ENCODE measurements at places on chromosomes 2 and 18. TPM values are rescaled to one million over a fixed set of nuclear protein-coding genes. Genes with fewer than 3 reads are reported as not detected.
A peak's percentile ranks its signal among the peaks of the same experiment; 100 is the strongest.

RDH14 gene
- total RNA-seq = 26.6 TPM

CCDC85A gene
- not detected for total RNA-seq

MC4R gene
- total RNA-seq = not detected

SERPINB7 gene
- total RNA-seq = 3.0 TPM

EIPR1 gene
- 15.2 TPM for total RNA-seq

CHRND gene
- total RNA-seq = not detected

CIB4 gene
- total RNA-seq = not detected

FBLN7 gene
- total RNA-seq = 0.99 TPM

SERPINB10 gene
- not detected for total RNA-seq

DNA sequence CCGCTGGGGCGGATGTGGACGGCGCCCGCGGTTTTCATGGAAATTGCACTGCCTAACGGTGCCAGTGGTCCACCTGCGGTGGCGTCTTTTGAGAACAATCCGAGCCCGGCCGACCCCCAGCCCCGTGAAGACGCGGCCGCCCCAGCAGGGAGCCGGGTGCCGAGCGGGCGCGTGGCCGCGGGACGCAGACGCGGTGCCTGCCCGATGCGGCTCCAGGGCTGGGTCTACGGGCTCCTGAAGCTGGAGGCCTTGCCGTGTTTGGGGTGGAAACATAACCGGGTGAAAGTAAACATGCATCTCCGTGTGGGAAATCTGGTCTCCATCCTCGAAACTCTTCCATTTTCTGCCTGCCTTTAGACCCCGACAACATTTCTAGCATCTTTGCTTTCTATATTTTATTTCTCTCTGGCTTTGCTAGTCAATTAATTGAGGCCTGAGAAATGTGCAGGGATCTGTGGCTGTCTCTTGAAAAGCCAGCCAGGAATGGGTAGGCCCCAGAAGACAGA, 572 bp downstream of the INPP4A start:
- peak overlapping the region; percentile 68 for H3K27ac ChIP-seq
- H3K27me3 ChIP-seq = no peaks in the 10 kb centered on the region

- H3K27ac ChIP-seq = no peak overlapping the region
- no peaks in the 10 kb centered on the region for H3K27me3 ChIP-seq
- H3K36me3 ChIP-seq = no peaks in the 10 kb centered on the region
- DNase-seq = peak; percentile 52
- H3K4me3 ChIP-seq = no peak overlapping the region
- H3K4me1 ChIP-seq = no peaks in the 10 kb centered on the region
These were observed 120.4 kb downstream of the DCDC2C start for GRCh38 chr2:3823748-3824147.

GRCh38 chr18:70176537-70176936, 28.9 kb downstream of the RTTN start:
- no peak overlapping the region for H3K4me3 ChIP-seq
- H3K4me1 ChIP-seq = peaks cover 6% of the 10 kb centered on the region
- no peaks in the 10 kb centered on the region for H3K36me3 ChIP-seq
- no peak for DNase-seq
- no peak overlapping the region for H3K27ac ChIP-seq
- H3K27me3 ChIP-seq = no peaks in the 10 kb centered on the region

GRCh38 chr2:109428281-109428680, 185.5 kb downstream of the SEPTIN10 start:
- no peaks in the 10 kb centered on the region for H3K27me3 ChIP-seq
- no peak for DNase-seq
- no peak overlapping the region for H3K27ac ChIP-seq
- no peak overlapping the region for H3K4me3 ChIP-seq
- peaks cover 1% of the 10 kb centered on the region for H3K36me3 ChIP-seq

GRCh38 chr2:132430895-132431294, 14.3 kb downstream of the GPR39 start:
- peak; percentile 35 for DNase-seq
- H3K27me3 ChIP-seq = no peaks in the 10 kb centered on the region
- no peaks in the 10 kb centered on the region for H3K4me1 ChIP-seq
- no peak overlapping the region for H3K4me3 ChIP-seq
- H3K27ac ChIP-seq = no peak overlapping the region

DNA sequence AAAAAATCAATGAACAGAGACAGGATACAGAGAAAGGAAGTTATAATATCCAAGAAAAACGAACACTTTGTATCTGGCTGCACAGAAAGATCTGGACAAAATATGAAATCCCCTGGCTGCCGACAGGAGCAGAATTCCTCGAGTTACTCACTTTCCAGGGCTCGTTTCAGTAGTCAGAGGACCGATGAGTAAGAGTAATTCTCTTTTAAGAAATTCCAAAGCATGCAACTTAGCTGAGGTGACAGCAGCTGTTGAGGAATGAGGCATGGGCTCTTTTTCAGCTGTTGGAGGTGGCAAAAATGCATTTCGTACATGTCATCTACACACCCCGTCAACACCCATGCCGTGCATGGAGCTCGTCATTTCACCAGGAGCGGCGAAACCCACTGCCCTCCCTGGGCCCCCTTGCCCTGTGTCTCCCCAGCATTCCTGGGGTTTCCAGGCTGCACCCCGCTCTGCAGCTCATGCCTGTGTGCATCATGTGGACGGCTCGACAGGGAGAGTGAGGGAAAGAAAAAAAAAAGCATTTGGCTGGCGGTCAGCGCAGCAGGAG, 210.8 kb upstream of the SMIM21 start:
- H3K27me3 ChIP-seq = no peaks in the 10 kb centered on the region
- peak overlapping the region; percentile 34 for H3K27ac ChIP-seq
- peak overlapping the region; percentile 37 for H3K4me3 ChIP-seq
- peak; percentile 56 for DNase-seq

- no peak overlapping the region for H3K4me3 ChIP-seq
- H3K4me1 ChIP-seq = no peaks in the 10 kb centered on the region
- no peak for DNase-seq
- H3K27me3 ChIP-seq = no peaks in the 10 kb centered on the region
- no peaks in the 10 kb centered on the region for H3K36me3 ChIP-seq
These were observed 315.1 kb downstream of the RDH14 start for GRCh38 chr2:18245375-18245774.

DNA sequence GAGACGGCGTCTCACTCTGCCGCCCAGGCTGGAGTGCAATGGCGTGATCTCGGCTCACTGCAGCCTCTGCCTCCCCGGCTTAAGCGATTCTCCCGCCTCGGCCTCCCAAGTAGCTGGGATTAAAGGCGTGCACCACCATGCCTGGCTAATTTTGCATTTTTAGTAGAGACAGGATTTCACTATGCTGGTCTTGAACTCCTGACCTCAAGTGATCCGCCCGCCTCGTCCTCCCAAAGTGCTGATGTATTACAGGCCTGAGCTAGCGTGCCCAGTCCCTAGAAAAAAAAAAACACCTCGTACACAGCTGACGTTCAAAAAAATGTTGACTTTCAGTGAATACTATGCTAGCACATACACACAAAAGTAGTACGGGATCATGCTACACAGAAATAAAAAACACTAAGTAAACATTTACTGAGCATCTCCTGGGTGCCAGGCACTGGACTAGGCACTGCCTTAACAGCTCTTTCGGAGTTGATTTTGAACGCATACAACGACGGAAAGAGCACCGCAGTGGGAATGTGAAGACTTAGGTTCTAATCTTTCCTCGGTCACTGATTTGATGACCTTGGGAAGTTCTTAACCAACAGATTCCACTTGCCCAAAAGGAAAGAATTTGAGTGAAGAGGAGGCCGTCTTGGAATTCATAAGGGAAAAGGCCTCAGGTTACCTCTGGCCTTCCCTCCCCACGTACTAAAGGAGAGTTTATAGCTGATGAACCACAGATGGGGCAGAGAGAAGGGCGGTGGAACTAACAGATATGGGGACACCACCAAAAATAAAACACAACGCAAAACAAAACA, 1.1 kb downstream of the DNAJC27 start:
- H3K27ac ChIP-seq = peak overlapping the region; percentile 100
- H3K36me3 ChIP-seq = no peaks in the 10 kb centered on the region
- peaks cover 4% of the 10 kb centered on the region for H3K4me1 ChIP-seq
- peak; percentile 47 for DNase-seq
- peak overlapping the region; percentile 90 for H3K4me3 ChIP-seq

DNA sequence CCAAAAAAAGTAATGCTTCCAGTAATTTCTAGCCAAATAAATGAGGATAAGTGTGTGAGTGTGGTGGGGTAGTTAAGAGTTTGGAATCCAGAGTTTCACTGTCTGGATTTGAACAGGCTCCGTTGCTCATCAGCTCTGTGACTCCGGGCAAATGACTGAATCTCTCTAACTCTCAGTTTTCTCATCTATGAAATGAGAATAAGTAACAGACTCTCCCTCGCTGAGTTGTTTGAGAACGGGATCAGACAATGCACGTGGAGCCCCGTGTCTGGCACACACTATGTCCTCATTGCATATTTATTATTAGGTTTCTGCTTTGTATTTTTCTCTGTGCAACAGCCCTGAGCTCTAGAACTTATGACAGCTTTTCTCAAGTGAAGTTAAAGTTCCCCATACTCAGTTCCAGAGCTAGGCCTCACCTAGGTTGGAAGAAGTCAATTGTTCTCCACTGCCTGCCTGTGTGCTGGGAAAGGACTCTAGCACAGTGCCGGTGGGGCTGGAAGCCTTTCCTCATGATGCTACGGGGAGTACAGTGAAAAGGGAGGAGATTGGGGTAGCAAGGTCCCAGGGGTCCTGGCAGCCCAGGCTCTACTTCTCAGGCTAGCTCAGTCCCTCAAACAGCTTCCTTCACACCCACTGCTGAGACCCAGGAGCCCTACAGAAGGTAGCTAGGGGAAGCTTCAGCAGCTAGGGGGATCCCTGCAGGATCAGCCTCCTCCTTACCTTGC, 1.7 kb upstream of the ICOS start:
- H3K36me3 ChIP-seq = no peaks in the 10 kb centered on the region
- H3K4me3 ChIP-seq = no peak overlapping the region
- no peak for DNase-seq
- H3K27ac ChIP-seq = no peak overlapping the region

GRCh38 chr2:48551548-48551947, 21.6 kb downstream of the STON1 start:
- H3K27ac ChIP-seq = no peak overlapping the region
- H3K27me3 ChIP-seq = no peaks in the 10 kb centered on the region

GRCh38 chr2:240586919-240587800, 626 bp downstream of the CAPN10 start:
- peaks cover 5% of the 10 kb centered on the region for H3K36me3 ChIP-seq
- H3K27me3 ChIP-seq = no peaks in the 10 kb centered on the region
- DNase-seq = peak; percentile 24
- peaks cover 12% of the 10 kb centered on the region for H3K4me1 ChIP-seq
- H3K4me3 ChIP-seq = peak overlapping the region; percentile 61

- no peaks in the 10 kb centered on the region for H3K27me3 ChIP-seq
- H3K27ac ChIP-seq = no peak overlapping the region
- no peak for DNase-seq
- H3K36me3 ChIP-seq = no peaks in the 10 kb centered on the region
- H3K4me3 ChIP-seq = no peak overlapping the region
These were observed 292.1 kb upstream of the HDAC4 start for GRCh38 chr2:239692919-239693318.

GRCh38 chr2:227816507-227817294, 3.1 kb downstream of the CCL20 start:
- peaks cover 13% of the 10 kb centered on the region for H3K4me1 ChIP-seq
- no peaks in the 10 kb centered on the region for H3K36me3 ChIP-seq
- no peak overlapping the region for H3K27ac ChIP-seq
- peak; percentile 71 for DNase-seq
- H3K4me3 ChIP-seq = no peak overlapping the region

DNA sequence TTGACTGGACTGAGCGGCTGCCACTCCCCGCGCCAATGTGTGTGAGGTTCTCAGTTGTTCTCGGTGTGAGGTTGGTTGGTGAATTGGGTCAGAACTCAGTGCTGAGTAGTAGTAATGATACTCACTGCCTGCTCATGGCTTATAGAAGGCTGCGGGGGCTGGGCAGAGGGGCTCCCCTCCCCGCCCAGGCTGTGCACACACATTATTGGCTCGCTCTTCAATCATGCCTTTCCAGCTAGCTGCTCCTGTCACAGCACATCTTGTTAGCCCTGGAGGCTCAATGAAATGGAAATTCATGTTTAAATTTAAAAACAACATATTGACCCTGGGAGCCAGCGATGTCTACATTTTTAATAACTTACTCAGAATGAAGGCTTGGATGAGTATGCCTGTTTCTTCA, 152.8 kb downstream of the CELF4 start:
- H3K4me1 ChIP-seq = no peaks in the 10 kb centered on the region
- no peaks in the 10 kb centered on the region for H3K27me3 ChIP-seq
- no peaks in the 10 kb centered on the region for H3K36me3 ChIP-seq
- H3K4me3 ChIP-seq = no peak overlapping the region

DNA sequence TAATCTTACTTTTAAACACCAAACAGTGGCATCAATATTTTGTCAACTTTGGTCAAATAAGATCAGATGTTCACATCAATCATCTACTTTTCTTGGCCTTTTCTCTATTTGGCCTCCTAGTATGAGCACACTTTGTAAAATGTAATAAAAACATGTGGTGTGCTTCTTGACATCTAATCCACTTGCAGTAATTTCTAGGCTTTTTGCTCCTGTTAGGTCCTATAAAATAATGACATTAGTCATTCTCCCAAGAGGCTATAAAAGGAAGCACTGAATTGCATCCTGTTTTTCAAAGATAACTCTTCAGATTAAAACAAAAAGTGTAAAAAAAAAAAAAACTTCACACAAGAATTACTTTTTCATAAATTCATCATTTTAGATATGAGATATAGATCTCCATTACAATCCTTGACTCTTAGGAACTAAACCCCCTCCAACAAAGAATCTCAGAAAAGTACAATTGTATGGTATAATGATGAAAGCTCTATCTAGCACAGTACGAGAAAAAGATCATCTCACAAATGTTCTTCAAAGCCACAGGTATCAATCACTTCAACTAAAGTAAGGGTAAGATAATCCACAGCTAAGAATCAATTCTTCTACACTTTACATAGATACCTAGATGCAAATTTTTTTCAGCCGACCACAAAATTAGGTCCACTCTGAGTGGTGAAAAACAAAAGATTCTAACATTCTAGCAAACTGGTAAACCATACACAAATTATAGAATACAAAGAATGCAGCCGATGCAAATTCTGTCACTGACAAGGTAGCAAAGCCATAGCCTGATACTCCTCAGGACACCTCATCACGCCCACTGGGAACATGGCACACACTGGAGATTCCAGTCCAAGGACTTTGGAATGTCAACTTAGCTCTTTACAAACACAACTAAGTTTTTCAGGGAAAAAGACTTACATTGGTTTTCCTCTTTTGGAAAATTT, 2.7 kb downstream of the BCL2 start:
- H3K36me3 ChIP-seq = no peaks in the 10 kb centered on the region
- peak overlapping the region; percentile 80 for H3K4me3 ChIP-seq
- H3K27me3 ChIP-seq = no peaks in the 10 kb centered on the region
- DNase-seq = no peak
- peaks cover 3% of the 10 kb centered on the region for H3K4me1 ChIP-seq
- no peak overlapping the region for H3K27ac ChIP-seq

- H3K36me3 ChIP-seq = no peaks in the 10 kb centered on the region
- no peak overlapping the region for H3K27ac ChIP-seq
- no peaks in the 10 kb centered on the region for H3K4me1 ChIP-seq
- H3K4me3 ChIP-seq = no peak overlapping the region
- no peaks in the 10 kb centered on the region for H3K27me3 ChIP-seq
These were observed 25.6 kb downstream of the NFATC1 start for GRCh38 chr18:79421275-79421857.

GRCh38 chr2:222447131-222447530, 22.8 kb downstream of the SGPP2 start:
- no peaks in the 10 kb centered on the region for H3K27me3 ChIP-seq
- no peaks in the 10 kb centered on the region for H3K36me3 ChIP-seq
- no peak overlapping the region for H3K27ac ChIP-seq
- no peaks in the 10 kb centered on the region for H3K4me1 ChIP-seq
- DNase-seq = no peak
- no peak overlapping the region for H3K4me3 ChIP-seq
